ENCODE measurements at places on chromosomes 11 and 22.

GRCh38 chr11:60455531-60456042 is at the start of gene MS4A1:
MS4A1 (plus strand) TSS chr11:60455847; CDS start chr11:60462375, 6,528 bp downstream.
- DNase-seq: no peak

DNA sequence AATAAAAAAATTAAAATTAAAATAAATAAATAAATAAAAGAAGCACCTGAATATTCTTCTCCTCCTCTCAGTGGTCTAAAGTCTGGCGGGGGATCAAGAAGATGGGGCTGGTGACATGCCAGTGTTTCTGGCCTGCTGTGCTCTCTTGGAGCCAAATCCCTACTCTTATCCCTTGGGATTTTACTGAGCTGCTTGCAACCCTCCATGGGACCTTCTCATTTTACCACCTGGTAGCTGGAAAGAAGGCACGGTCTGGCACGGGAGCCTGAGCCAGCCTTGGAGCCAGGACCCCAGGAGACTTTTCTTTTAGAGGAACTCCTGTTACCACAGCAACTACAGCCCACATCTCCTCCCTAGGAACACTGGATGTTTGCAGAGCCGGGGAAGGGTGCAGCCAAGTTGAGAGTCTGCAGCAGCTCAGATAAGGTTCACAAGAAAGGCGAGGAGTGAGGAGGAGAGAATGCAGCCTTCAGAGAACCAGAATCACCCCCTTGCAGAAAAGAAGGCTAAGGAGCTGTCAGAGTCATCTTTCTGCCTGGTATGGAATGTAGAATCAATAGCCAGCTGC is 21.4 kb downstream of the CD6 start:
- no peak for DNase-seq

DNA sequence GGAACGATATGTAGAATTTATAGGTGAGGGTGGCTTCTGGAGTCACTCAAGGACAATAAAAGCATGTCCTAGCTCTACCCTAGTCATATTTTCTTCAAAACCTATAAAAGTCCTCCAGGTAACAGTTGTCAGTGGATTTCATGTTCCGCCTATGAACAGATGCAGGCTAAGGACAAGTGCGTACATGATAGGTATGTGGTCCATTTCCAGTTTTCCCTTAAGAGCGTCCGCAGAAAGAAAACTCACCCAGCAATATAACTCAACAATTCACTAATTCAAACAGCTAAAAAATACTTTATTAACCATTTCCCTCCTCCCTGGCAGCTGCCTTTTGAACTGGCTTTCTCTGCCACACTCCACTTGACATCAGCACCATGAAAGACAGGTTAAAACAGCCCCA is 50.2 kb upstream of the CCDC34 start:
- DNase-seq: no peak

DNA sequence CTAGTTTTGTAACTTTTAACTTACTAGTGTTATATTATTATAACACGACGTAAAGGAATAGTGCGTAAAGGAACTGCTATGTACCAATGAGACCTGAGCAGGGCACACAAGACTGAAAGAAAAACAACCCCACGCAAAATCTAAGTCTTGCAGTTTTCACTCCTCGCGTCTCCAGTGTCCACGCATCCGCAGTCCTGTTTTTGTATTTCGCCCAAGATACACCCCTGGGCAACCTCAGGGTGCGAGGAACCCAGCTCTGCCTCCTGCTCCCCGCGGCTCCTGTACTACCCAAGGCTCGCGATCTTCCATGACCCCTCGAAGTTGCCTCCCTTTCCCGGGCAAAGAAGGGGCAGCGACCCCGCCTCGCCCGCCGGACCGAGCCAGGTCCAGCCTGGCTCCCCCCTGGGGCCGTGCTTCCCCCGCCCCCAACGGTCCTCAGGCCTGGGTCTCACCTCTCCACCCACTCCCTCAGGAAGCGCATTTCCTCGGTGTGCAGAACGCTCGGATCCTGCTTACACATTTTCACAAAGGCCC is 393 bp downstream of the ST13 start:
- no peak for DNase-seq

DNA sequence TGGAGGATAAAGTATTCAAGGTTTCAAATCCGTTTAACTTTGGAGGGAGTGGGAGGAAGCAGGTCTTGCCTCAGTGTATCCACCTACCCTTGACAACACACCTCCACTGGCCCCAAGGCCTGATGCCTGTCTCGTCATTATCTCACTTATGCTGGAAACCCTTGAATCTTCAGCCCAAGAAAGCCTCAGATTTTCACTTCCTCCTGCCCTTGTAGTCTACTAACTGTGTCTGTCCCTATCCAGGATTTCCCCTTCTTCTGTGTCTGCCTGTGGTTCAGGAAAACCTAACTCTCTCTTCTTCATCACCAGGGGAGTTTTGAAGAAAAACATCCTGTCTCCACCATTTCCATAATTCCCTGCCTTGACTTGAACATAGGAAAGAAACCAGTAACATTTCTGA is 56.1 kb downstream of the SYT9 start:
- DNase-seq: no peak
